Thyroid gland (tissue), 4 donors: ENCODE measurements at places on chromosomes 3 and 15.

- DNase-seq = no peak
Observed at GRCh38 chr3:64398476-64398875, 173.2 kb upstream of the PRICKLE2 start.

- DNase-seq = no peak
Observed at GRCh38 chr3:39166932-39167532, 13.6 kb upstream of the CSRNP1 start.

GRCh38 chr15:69064649-69065048, 50.2 kb downstream of the NOX5 start:
- no peak for DNase-seq

DNA sequence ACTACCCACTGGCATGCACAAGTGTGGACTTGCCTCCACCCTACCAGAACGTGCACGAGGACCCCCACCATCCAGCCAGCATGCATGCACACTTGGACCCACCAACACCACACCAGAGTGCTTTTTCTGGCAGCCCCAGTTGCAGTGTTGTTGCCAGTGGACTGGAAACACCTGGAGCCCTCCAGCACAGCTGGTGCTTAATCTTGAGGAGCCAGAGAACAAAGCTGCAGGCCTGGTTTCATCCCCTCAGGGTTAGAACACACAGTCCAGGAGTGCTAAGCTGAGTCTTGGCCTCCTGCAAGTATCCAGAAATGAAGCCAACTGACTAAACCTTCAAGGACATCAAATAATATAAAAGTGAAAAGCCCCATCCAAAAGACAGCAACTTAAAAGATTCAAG, 888.0 kb downstream of the NTRK3 start:
- no peak for DNase-seq

DNA sequence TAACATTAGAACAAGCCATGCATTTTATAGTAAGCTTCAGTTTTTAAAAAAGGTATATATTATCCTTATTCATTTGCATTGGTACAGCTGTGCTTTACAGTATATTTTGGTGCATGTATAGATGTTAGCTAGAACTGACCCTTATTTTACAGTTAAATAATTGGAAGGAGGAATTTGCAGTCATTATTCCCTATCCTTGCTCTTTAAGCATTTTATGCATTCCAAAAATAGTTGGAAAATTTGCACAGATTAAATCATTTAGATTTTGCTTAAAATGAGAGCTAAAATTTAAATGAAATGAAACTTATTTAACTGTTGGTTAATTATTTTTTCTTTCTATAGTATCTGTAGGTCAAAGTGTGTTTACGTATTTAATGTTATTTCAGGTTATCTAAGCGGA, 667.1 kb downstream of the NAALADL2 start:
- no peak for DNase-seq
